Hindlimb muscle (tissue), 1 donor: ENCODE measurements at places on chromosomes 5 and 9.

DNA sequence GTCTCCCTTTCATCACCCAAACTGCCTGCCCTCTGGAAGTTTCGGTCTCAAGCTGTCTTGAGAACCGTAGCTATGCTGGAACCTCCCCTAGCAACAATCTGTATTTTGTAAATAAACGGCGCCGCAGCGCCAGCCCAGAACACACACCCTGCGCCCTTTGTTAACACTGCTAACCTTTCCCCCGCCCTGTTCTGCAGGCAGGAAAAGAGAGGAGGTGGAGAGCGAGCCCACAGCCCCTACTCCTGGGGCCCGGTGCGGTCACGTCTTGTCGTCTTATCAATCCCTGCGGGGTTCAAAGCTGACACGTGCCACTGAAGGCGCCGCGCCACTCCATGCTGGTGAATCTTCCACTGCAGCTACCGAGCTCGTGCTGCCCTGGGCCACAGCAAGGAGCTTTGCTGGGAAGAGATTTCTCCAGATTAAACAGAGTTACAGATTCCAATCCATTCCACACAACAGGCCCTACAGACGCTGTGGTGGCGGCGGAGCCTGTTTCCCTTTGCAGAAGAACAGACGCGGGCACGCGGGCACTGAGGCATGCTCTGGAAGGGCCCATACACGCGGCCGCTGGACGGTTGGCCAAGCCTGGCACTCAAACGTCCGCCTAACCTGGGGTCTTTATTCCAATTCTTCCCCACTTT, 25.3 kb downstream of the ZDHHC11B start:
- no peak for DNase-seq

DNA sequence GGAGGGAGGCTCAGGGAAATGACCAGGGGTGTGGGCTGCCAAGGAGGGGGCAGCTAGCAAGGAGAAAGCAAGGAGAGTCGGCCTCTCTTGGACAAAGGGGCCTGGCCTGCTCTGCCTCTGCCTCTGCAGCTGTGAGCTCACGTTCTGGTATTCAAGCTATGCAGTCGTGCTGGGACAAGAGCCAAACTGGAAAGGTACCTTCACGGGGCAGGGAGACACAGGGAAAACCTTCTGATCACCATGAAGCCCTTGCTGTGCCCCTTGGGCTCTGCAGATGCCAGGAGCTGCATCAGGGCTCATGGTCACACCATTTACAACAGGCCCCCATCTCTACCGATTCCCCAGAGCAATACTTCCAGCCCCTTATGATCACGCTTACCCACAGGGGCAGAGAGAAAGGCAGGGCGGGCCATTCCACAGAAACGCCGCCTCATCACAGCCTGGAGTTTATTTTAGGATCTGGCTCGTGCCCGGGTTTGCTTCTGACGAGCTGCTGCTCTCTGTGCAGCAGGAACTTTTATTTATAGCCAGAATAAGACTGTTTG, 63.2 kb downstream of the PRRT1B start:
- DNase-seq = peak; percentile 83

DNA sequence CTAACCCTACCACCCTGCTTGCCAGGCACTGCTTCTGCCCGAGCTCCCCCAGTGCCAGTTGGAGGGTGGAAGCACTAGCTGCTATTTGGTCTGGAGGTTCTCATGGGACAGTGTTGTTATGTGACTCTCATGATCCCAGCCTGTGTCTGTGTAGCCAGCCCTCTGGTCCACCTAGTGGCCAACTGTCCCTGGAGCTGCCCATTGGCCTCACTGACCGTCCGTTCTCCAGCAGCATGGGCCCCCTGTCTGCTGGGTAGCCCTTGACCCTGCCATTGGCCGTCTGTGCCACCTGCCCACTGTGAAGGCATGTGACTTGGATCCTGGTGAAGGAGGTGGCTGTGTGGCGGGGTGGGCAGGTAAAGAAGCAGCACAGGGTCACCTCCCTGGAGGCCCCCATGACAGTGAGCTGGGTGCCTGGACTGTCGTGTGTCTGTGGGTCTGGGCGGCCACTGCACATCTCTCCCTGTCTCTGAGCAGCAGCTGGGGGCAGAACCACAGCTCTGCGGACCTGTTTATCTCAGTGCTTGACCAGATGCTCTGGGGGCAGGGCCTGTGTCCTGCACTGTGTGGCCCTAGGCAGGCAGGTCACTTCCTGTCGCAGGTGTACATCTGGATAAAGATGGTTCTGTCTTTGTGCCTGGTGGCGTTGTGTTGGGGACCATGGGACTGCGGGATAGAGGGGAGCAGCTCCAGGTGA, 11.4 kb downstream of the PHF2 start:
- DNase-seq = no peak

DNA sequence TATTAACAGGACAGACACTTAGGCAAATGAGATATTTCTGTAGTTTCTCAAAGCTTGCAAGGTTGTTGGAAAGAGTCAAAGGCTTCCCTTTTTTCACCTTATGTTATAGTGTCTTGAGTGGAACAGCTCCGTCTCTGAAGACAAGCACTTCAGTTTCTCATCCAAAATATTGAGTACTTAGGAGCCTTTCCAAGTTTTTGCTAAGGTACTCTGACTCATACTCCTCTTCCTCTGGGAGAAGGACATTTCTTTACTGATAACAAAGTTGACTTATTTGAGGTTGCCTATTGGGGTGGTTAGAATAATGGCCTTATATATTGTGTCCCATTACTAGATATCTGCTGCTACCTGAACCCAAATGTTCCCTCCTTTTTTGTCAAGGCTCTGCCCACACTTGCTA, 869.6 kb downstream of the MAT2B start:
- DNase-seq = no peak

- no peak for DNase-seq
Measured at GRCh38 chr5:135242021-135242865, 156.8 kb downstream of the MACROH2A1 start.

DNA sequence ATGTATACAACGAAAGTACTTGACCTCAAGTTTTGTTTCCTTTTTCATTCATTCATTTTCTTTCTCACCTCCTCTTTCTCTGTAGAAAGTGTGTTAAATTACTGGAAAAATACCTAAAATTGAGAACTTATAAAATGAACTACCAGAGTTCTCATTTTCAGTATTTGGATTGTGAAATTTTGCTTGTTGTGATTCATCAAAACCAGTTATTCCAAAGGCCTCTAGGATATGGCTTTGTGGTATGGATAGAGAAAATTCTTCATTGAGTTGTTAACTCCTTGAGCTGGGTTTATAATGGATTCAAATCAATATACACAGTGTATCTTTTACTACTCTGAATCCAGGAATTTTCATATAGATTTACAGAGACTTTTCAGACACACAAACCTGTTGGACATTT, 287.6 kb downstream of the KDM4C start:
- no peak for DNase-seq

DNA sequence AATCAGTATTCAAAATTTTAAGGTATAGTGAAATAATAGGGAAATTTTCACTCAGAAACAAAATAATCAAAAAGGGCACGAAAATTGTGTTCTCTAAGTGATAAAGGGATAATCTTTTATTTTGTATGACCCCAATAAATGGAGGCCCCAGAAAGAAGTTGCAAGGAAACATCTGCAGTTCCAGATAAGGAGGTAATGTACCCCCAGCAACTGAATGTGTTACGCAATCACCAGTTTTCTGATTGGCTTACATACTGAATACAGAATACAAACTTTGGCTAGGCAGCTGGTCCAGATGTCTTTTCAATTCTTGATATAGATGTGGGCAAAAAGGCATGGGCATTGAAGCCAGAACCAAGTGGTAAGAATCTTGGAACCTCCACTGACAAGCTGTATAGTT, 1.7 kb upstream of the TOPORS start:
- DNase-seq = no peak
